Ureter (tissue), 1 donor: ENCODE measurements at places on chromosomes 11 and 22. TPM values are rescaled to one million over a fixed set of nuclear protein-coding genes. Genes with fewer than 3 reads are reported as not detected.

The RAG1 gene
- 1.1 TPM for total RNA-seq

DNA sequence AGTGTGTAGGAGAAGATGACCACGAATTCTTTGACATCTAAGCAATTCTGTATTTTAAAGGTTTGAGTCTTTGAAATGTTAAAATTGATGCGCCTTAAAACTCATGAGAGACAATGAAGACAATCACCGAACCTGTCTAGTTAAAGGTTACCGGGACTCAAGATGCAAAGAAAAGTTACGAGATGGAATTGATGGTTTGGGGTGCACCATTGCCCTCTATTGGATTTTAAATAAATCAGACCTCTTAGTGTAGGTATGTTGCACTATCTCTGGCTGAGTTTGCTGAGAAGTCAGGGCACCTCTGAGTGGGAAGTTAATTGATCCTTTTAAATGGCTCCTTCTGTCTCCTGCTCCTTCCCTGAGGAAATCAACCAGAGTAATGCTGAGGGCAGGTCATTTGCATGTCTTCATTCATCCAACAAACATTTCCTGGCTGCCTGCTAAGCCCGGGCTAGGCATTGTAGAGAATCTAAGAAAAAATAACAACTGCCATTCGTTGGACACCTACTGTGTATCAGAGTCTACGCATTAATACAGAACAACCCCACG, 19.4 kb upstream of the TMA7B start:
- no peak for DNase-seq

DNA sequence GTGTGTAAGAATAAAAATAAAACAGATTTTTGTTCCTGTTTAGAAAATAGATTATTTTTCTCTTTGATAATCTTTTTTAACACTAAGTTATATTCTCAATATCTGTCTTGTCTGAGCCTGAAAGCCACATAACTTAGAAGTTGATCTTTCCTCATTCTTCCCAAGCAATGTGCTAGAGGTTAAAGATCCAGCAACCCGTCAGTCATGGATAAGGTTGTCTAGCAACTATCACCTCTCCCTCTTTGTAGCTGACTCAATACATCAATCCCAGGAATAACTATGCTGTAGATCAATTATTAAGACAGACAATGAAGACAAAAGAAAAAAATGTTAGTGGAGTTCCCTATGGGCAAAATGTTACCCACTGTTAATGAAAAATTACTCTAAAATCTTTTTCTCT, 813.1 kb upstream of the CCDC179 start:
- DNase-seq = no peak

GRCh38 chr11:122758974-122759373, 79.3 kb upstream of the CRTAM start:
- no peak for DNase-seq

GRCh38 chr11:69816671-69817070, 2.5 kb downstream of the FGF3 start:
- no peak for DNase-seq

- DNase-seq = no peak
These were observed 260.1 kb downstream of the ETS1 start for GRCh38 chr11:128327274-128327673.

The SCGB1A1 gene
- not detected for total RNA-seq

The NTM gene
- 9.9 TPM for total RNA-seq

The MRGPRX4 gene
- not detected for total RNA-seq

DNA sequence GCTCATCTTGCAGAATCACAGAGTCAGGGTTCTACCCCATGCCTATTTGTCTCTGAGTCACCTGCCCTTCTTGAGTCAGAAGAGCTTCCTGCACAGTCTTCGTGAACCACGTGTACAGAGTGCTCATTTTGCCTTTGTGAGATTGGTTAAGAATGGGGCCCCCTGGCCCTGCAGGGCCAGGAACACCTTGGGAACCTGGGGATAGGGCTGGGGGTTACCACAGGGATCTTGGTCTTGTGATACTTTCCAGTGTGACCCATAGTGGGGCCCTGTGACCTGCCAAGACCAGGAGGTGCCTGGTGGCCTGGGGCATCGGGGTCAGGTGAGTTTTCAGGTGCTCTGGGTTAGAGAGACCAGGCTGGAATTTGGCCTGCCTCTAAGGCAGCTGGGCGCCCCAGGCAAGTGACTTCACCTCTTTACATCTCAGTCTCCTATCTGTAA, 9.4 kb downstream of the TMPRSS13 start:
- DNase-seq = no peak

The CTSW gene
- total RNA-seq = 5.7 TPM

GRCh38 chr11:111538407-111539114, 2.0 kb upstream of the LAYN start:
- no peak for DNase-seq

The MPPED1 gene
- total RNA-seq = 0.78 TPM

- no peak for DNase-seq
These were observed 10.6 kb upstream of the CSNK1E start for GRCh38 chr22:38327805-38328204.

- DNase-seq = peak; percentile 57
These were observed 143.2 kb upstream of the GRIA4 start for GRCh38 chr11:105466582-105467228.

The SHISAL1 gene
- total RNA-seq = 4.0 TPM

DNA sequence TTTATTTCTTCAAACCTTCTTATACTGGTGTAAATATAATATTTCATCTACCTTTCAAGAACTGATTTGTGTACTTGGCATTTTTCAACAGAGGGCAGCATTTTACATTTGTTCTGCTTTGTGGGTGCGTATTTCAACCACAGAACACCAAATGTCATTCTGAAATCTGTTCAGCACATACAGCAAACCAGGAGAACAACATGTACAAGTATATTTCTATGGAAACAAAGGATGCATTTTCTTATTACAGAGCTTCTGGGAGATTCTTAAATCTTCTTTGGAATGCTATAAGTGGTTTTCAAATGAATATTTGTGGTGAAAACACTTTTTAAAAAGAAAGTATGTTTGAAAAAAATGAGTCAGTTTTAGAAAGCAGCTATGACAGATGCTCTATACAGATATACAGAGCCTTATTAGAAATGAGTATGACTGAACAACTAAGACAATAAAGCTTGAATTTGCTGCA, 946.0 kb downstream of the FAM181B start:
- DNase-seq = no peak

The LRRC74B gene
- total RNA-seq = not detected

DNA sequence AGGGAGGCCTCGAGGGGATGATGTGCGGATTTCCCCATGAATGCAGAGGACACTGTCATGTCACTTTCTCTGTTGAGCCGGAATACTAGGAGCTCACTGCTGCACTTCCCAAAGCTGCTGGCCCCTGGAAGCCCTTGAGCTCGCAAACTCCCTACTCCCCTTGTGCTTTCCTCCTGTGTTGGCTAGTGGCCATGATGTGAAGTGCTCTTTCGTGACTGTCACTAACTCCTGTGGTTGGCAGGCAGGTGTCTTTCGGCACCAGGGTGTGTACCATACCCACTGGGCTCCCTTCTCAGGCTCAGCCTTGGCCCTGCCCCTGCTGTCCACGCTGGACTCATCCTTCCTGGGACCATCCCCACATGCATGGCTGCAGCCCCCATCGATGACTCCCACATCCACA, 86.2 kb downstream of the BTBD10 start:
- no peak for DNase-seq

DNA sequence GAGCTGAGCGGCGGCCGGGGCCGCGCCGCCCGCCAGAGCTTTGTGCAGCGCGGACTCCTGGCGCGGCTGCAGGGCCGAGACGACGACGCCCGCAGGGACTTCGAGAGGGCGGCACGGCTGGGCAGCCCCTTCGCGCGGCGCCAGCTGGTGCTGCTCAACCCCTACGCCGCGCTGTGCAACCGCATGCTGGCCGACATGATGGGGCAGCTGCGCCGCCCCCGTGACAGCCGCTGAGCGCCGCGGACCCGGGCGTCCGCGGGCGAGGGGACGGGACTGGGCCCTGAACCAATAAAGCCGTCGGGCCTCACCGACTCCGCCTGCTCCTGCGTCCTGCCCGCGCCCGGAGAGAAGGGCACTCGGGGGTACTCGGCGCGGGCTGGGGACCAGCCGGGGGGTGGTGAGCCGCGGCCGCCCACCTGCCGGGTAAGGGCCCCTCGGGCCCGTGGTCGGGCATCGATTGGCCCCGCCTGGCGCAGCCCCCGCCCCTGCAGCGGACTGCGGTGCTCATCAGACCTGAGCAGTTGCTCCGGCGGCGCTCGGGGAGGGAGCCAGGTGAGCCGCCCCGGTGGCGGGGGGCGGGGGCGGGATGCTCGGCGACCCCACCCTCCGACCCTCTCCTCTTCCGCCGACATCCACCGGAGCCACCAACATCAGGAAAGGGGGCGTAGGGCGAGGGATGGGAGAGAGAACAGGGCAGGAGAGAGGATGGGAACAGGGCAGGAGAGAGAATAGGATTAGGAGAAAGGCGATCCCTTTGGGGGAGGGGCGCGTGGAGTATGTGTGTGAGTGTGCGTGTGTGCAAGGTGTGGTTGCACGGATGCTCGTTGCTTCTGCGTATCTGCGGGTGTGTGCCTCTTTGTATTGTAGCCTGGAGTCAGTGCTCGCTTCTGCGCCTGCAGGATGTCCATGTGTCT, at the start of gene TMEM25:
TSS of gene TMEM25 (plus strand) at position 510 of the 914 bp plus-strand sequence. CDS start 610 bp downstream, outside the sequence.
- peak; percentile 67 for DNase-seq

The NNMT gene
- 141 TPM for total RNA-seq

The UBE2L6 gene
- total RNA-seq = 83.1 TPM

GRCh38 chr22:47607486-47607885, 845.0 kb downstream of the TBC1D22A start:
- DNase-seq = no peak

GRCh38 chr11:34199525-34199924, 94.1 kb downstream of the NAT10 start:
- DNase-seq = no peak

DNA sequence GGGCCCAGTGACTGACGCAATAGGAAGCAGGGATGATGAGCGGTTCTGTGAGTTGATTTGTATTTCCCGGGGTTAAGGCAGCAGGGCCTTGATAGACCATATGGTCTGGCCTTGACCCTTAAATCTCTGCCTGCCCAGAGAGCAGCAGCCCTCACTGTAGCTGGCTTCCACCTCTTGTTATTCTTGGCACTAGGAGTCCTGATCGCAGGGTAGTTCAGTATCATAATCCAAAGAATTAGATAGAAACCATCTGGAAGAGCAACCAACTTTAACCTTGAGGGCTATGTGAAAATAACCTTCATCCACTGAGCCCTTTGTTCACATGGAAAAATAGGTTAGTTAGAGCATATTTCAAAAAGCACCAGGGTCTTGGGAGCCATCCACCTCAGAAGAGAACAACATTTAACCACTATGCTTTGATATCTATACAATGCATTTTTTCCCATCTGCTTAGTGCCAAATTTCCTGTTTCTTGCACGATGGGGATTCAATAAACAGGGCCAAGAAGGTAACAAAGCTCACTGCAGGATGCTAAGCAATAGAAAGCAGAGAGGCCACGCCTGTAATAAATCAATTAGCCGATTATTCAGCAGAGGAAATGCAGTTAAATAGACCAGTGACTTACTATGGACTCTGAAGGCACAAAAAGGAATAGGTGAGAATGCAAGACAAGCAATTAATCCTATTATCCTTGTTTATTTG, 761.3 kb downstream of the OPCML start:
- no peak for DNase-seq

GRCh38 chr11:16001044-16001568, 355.2 kb downstream of the SOX6 start:
- no peak for DNase-seq

The APOL5 gene
- not detected for total RNA-seq

The CARD10 gene
- total RNA-seq = 14.9 TPM

DNA sequence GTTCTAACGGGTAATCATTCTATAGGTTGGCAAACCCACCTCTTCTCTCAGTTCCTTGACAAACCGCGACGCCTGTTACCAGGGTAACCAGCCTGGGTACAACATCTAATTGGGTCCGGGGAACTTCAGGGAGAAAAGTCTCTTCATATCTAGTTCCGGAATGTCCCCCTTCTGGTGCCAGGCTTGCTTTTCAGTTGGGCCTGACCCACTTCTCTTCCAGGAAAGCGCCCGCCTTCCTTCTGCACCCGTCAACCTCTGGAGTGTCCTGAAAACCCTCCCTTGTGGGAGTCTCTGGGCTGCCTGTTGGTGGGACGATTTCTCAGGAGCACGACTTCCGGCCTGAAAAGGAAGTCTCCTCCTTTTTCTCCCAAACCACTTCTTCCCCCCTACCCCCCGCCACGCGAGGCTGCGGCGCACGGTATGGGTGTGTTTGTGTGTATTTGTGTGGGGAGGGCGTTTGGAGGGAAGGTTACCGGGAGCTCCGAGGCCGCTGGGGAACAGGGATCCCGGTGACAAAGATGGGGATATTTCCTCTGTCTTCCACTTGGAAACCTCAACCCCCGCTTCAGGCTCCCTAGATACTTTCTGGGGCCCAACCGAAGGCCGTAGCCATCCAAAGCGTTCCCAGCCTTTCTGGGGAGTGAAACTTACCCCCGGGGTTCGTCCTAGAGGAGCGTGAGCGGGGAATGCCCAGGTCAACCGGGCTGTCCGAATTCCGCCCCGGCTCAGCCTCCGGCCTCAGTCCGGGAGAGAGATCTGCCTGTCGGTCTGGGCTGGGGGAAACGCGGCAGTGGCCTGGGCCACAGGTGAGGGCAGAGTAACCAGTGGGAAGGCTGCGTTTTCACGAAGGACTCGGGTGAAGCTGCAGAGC, at the start of the genes NKAPD1 and PIH1D2:
TSS of gene NKAPD1 (plus strand) at position 359 of the 871 bp plus-strand sequence. CDS start 1,276 bp downstream, outside the sequence.
TSS of gene PIH1D2 (minus strand) at position 77 of the 871 bp plus-strand sequence. CDS start 843 bp downstream, outside the sequence.
- DNase-seq = peak; percentile 75

The P4HA3 gene
- 1.7 TPM for total RNA-seq

GRCh38 chr22:27851974-27852746, 50.6 kb upstream of the MN1 start:
- no peak for DNase-seq
